ENCODE measurements at places on chromosomes 5 and 9. TPM values are rescaled to one million over a fixed set of nuclear protein-coding genes. Genes with fewer than 3 reads are reported as not detected.

The ACOT12 gene
- total RNA-seq, result not detected

DNA sequence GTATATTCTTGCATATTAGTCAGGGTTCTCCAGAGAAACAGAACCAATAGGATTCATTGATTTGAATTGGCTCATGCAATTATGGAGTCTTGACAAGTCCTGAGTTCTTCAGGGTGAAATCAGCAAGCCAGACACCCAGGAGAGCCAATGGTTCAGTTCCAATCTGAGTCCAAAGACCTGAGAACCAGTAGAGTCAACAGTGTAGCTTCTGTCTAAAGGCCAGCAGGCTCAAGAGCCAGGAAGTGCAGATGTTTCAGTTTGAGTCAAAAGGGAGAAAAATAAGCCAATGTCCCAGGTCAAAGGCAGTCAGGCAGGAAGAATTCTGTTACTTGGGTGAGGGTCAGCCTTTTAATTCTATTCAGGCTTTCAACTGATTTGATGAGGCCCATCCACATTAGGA, 37.8 kb upstream of the ANKRD34B start:
- no peak overlapping the region for H3K27ac ChIP-seq
- H3K27me3 ChIP-seq, result no peaks in the 10 kb centered on the region
- no peaks in the 10 kb centered on the region for H3K36me3 ChIP-seq
- H3K4me3 ChIP-seq, result no peak overlapping the region

DNA sequence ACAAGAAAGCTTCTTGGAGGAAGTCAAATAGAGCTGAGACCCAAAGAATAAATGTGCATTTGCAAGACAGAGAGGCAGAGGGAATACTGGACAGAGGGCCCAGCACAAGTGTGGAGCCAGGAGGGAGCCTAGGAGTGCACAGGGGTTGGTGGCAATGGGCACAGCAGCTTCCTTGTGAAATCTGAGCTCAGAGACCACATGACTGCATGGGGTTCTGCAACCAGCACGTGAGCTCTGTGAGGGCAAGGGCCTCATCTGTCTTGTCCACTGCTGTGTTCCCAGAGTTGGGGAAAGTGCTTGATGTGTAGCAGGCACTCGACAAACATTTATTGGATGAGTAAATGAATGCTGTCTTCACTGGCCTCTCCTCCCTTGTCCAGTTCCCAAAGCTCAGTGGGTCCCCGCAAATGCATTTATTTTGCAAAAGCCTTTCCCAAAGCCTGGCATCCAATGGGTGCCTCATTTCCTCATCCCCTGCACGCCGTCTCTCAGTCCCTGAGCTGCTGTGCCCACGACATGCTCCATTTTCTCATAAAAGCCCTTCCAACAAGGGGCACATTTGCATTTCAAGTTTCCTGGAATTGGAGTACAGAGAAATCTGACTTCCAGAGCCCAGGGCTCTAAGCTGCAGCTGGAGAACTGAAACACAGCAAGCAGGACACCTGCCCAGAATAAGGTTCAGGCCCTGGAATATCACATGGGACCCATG, 58.5 kb downstream of the KCNIP1 start:
- no peaks in the 10 kb centered on the region for H3K36me3 ChIP-seq
- H3K27me3 ChIP-seq, result no peaks in the 10 kb centered on the region
- no peaks in the 10 kb centered on the region for H3K4me1 ChIP-seq
- no peak overlapping the region for H3K27ac ChIP-seq

The GPR151 gene
- not detected for total RNA-seq

DNA sequence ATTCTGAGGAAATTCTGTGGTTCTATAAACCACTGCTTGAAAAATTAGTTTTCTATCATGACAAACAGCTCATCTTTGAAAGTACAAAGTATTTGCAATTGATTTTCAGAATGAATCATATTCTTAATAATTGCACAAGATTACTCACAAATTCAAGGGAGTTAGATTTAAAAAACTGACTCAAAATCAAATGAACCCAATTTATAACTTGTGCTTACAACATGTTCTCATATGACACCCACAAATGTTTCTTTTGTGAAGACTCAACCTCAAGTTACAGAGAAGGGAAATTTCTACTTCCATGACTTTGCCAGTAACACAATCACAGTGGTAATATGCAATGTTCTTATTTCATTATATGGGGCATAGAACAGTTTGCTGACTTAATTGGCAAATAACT, 272.0 kb upstream of the ACTBL2 start:
- H3K36me3 ChIP-seq, result no peaks in the 10 kb centered on the region
- H3K4me1 ChIP-seq, result peaks cover 11% of the 10 kb centered on the region
- no peak overlapping the region for H3K27ac ChIP-seq
- no peak overlapping the region for H3K4me3 ChIP-seq
